T-cell (primary cell): ENCODE measurements at places on chromosomes 5 and 9. TPM values are rescaled to one million over a fixed set of nuclear protein-coding genes. Genes with fewer than 3 reads are reported as not detected.

- no peak for DNase-seq
These were observed 133.7 kb upstream of the CCNG1 start for GRCh38 chr5:163303718-163304117.

GRCh38 chr9:18795947-18796671 lies 236.9 kb downstream of the SAXO1 start:
- no peak for DNase-seq

DNA sequence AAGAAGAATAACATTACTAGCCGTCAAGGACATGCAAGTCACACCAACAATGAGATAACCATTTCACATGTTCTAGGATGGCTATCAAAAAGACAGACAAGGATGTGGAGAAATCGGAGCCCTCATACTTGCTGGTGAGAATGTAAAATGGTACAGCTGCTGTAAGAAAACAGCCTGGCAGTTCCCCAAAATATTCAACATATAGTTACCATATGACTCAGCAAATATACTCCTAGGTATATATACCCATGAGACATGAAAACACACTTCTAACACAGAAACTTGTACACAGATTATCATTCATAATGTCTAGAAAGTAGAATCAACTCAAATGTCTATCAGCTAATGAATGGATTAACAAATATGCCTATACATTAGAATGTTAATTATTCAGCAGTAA lies 105.4 kb upstream of the PCAT7 start:
- DNase-seq, result no peak

- DNase-seq, result no peak
These were observed at the start of gene ZNF462 for GRCh38 chr9:106862821-106863720. ZNF462 (plus strand) TSS chr9:106863166; CDS start chr9:106923384, 60,218 bp downstream.

DNA sequence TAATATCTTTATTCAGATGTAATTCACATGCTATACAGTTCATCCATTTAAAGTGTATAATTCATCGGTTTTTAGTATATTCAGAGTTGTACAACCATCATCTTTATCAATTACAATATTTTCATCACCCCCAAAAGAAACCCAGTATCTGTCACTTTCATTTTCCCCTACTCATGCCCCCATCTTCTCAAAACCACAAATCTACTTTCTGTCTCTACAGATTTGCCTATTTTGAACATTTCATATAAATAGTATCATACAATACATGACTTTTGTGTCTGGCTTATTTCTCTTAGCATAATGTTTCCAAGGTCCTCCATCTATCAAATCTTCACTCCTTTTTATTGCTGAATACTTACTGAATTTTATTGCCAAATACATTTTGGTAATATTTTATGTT lies 305.1 kb upstream of the SGCD start:
- DNase-seq, result no peak

DNA sequence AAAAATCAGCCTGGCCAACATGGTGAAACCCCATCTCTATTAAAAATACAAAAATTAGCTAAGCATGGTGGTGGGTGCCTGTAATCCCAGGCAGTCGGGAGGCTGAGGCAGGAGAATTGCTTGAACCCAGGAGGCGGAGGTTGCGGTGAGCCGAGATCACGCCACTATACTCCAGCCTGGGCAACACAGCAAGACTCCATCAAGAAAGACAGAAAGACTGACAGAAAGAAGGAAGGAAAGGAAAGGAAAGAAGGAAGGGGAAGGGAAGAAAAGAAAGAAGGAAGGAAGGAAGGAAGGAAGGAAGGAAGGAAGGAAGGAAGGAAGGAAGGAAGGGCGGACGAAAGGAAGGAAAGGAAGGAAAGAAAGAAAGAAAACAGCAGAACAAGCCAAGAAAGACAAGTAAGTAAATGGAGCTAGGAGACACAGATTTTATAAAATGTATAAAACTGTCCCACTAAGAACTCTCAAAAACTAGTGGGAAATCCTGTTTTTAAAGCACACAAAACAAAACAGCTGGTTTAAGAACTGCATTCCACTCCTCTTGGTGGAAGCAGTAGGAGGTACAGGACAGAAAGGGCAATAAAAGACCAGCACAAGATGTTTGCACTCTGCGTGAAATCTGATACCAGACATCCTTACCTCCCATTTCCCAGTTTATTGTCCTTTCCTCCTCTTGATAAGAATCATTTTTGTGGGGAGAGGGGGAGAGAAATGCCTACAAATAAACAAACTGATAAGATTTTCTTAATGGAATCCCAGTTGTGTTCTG lies 46.7 kb downstream of the MYO10 start:
- DNase-seq, result no peak

- no peak for DNase-seq
These were observed 35.3 kb downstream of the SNX24 start for GRCh38 chr5:122880749-122881148.

Gene KIAA0825
- 1.6 TPM for total RNA-seq

Gene MTAP
- total RNA-seq, result 41.9 TPM

Gene GABRA6
- total RNA-seq, result not detected
